Fibroblast of skin of back (primary cell): ENCODE measurements at places on chromosomes 5 and 9.
A peak's percentile ranks its signal among the peaks of the same experiment; 100 is the strongest.

DNA sequence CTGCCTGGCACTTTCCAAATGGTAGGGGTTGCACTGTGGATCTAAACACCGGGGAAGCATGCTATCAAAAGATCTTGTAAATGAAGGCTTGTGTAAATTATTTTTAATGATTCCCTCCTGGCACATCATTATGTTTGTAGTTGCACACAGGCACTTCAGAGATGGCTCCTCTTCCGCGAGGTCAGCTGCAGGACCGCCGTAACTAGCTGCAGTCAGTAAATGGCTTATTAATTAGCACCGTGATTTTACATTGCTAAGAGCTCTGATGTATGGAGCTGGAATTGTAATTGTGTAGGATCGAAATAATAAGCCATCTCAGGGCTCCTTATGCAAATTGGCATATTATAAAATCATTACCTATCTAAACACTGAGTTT is 397.6 kb upstream of the IRX1 start:
- no peak for DNase-seq

DNA sequence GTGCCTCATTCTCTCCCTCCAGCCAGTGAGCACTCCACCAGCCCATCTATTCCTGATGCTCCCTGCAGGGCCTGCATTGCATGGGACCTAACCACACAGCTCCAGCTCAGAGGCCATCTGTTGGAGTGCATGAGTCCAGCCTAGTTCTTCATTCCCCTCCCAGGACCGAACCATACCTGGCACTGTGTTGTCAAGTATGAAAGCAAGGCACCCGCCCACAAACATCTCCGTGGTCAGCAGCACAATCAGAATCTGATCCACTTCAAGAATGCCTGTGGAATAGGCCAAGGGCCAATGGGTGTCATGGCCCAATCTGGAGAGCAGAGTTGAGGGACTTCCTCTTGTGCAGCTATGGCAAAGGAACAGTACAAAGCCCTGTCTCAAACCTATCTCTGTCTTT is 5.9 kb downstream of the SLC23A1 start:
- DNase-seq: no peak

DNA sequence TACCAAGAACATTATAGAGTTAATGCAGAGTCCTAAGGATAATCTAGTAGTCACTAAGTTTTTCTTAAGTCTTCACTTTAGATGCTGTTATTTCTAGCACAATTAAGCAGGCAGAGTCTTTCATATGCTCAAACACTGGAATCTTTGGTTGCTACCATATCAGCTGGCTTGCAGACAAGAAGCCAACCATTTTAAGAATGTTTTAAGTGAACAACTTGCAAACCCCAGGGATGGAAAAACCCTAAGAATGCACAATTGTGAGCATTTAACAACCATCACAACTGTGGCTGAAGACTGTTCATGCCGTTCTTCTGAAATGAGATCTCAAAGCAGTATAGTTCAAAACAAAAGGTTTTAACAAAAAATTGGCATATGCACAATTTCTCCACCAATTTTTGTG is 55.1 kb downstream of the CSNK1A1 start:
- peak; percentile 31 for DNase-seq

- DNase-seq: no peak
Measured at GRCh38 chr5:1642221-1642620, 118.5 kb upstream of the LPCAT1 start.

DNA sequence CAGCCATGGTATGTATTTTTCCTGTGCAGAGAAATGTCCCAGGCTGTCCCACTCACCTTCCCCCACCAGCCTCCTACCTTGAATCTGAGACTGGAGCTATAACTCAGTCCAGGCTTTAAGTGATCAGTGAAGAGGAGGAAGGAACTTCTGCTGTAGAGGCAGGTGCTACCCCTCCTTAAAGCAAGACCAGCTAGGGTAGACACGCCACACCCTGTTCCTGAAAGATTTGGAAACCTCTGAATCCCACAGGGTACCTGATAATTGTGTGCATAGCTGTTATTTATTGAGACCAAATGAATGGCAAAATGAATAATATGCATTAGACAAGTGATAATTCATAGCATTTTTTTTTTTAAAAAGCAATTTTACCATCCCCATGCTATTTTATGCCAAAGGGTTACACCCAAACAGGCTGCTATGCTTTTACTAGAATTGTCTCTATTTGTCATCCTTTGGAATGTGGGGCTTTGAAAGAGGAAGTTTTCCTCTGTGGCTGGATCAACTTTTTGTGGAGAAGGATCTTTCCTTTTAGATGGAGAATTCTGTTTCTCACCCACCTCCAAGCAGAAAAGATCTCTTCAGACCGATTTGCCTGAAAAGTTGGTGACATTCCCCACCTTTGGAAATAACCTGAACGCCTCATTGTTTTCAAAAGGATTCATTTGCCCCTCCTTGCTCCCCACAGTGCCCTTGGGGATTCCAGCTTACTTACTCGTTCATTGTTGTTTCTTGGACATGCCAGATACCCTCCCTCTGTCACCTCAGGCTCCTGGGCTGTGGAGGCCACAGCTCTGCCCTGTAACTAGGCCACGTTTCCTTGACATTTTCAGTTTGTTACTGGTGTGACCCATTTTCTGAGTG is 248.7 kb downstream of the NR3C1 start:
- peak; percentile 89 for DNase-seq

DNA sequence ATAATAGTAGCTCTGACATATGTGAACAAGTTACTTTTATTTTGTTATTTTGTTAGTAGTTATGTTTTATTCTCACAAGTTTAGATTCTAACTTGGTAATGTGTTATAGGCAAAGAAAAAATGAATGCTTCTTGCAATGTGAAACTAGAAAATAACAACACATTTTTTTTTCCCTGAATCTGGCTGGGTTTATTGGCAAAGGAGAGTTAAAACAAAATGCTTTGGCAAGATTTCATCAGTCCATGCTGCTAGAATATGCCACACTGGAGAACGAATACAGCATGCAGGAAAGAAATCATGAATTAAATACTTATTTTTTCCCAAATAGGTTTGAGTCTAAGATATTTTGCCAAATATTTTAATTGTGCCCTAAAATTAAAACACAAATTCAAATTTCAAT is 1048.1 kb upstream of the ACO1 start:
- no peak for DNase-seq

DNA sequence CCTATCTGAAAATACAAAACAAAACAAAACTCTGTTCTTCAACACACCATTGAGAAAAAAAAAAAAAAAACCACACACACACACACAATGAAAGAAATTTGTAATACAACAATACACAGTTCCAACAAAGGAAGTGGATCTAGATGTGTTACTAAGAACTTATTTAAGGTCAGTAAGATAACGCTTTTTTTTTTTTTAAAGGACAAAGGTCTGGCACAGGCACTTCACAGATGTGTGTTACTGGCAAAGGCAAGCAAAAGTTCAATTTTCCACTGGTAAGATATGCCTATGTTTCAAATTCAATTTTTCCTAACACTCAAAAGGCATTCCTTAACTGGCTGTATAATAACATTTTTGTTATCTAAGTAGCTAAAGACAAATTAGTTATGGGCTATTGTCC is 3.6 kb downstream of the RFK start:
- no peak for DNase-seq

- no peak for DNase-seq
Measured at GRCh38 chr9:132773764-132774339, 103.6 kb downstream of the GTF3C4 start.

- no peak for DNase-seq
Measured at GRCh38 chr5:98578438-98578837, 195.0 kb upstream of the RGMB start.

- no peak for DNase-seq
Measured at GRCh38 chr9:88310310-88310980, 77.8 kb upstream of the SPIN1 start.

- peak; percentile 25 for DNase-seq
Measured at GRCh38 chr9:121185178-121185745, 16.4 kb downstream of the RAB14 start.

DNA sequence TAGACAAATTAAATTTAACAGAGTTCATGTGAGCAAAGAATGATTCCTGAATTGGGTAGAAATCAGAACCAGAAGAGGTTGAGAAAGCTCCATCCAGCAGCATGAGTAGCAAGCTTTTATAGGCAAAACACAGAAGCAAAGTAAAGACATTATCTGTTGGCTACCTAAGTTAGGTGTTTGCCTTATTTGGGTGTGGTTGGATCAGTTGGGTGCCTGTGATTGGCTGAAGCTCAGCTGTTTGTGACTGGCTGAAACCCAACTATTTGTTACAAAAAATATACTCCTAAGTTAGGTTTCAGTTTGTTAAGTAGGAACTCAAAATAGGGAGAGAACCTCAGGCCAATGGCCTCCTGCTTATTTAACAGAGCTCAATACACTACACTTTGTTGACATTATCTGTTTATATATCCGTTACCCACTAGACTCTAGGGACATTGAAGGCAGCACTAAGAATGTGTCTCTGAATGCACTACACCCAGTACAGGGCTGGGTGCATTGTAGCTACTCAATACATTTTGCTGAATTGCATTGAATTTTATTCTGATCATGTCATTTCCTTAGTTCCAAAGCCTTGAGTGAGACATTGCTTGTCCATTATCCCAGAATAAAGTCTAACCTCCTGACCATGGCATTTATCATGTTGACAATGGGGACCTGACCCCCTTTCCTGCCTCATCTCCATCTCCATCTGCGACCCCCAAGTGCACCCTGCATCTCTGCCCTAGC is 98.7 kb downstream of the CCDC192 start:
- peak; percentile 95 for DNase-seq

DNA sequence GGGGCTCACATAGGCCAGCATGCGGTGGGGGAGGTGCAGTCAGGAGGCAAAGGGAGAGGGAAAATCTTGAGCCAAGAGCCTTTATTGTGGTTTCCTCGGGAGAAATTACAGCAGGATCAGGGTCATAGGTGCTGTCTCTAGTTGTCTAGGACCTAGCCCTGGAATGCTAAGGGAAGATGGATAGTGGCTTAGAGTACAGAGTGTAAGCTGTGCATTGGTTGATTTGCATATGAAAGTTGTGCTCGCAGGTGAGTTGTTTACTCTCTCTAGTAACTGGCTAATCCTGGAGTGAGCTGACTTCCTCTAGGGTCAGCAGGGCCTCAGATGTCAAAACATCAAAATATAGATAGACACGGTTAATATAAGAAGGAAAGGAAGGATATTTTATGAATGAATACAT is 877.7 kb downstream of the TLE4 start:
- DNase-seq: no peak

- peak; percentile 45 for DNase-seq
Measured at GRCh38 chr9:114722081-114722621, 40.2 kb upstream of the TEX48 start.

GRCh38 chr5:159525117-159525516 is 194.8 kb upstream of the IL12B start:
- peak; percentile 61 for DNase-seq

DNA sequence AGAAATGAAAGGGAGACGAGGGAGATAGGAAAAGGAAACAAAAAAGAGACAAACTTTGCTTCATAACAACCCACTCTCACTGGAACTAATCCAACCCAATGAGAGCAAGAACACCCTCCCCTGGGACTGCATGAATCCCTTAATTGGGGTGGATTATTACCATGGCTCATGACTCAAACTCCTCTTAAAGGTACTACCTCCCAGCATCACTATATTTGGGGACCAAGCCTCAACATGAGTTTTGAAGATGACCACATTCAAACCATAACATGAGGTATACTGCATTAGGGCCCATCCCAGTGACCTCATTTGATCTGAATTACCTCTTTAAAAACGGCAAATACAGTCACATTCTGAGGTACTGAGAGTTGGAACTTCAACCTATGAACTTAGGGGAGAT is 8.0 kb downstream of the MTAP start:
- DNase-seq: peak; percentile 27

GRCh38 chr5:89954916-89955315 is 454.6 kb downstream of the CETN3 start:
- DNase-seq: no peak
